LNCaP clone FGC (cell line): ENCODE measurements at places on chromosomes 7 and 10.
A peak's percentile ranks its signal among the peaks of the same experiment; 100 is the strongest.

DNA sequence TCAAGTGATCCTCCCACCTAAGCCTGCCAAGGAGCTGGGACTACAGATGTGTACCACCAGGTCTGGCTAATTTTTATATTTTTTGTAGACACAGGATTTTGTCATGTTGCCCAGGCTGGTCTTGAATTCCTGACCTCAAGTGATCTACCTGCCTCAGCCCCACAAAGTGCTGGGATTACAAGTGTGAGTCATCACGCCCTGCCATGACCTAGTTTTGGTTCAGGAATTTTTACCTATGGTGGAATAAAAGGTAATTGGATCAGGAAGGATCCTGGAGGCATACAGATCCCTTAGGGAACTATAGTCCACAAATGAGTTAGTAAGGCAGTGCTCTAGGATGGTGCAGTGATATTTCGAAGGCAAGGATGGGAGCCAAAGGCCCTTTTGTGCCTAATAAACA is 717.9 kb downstream of the PHTF2 start:
- DNase-seq, result no peak

DNA sequence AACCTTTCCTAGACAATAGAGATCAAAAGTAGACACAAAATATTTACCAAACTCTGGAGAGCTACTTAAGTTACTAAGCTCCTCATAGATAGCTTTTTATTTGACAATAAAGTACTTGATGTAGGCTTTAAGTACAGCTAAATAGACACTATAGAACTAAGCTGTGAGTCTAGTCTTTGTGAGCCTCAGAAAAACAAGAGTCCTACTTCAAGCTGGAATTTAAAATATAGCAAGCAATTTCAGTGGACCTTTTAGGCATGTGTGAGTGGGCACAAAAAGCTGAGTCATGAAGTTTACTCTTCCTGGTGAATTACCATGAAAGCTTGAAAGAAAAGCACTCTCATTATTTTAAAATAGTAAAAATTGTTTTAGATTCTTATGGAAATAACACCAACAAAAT is 76.1 kb downstream of the ADD3 start:
- DNase-seq, result peak; percentile 44

GRCh38 chr7:119879835-119880234 is 393.1 kb upstream of the KCND2 start:
- no peak for DNase-seq

DNA sequence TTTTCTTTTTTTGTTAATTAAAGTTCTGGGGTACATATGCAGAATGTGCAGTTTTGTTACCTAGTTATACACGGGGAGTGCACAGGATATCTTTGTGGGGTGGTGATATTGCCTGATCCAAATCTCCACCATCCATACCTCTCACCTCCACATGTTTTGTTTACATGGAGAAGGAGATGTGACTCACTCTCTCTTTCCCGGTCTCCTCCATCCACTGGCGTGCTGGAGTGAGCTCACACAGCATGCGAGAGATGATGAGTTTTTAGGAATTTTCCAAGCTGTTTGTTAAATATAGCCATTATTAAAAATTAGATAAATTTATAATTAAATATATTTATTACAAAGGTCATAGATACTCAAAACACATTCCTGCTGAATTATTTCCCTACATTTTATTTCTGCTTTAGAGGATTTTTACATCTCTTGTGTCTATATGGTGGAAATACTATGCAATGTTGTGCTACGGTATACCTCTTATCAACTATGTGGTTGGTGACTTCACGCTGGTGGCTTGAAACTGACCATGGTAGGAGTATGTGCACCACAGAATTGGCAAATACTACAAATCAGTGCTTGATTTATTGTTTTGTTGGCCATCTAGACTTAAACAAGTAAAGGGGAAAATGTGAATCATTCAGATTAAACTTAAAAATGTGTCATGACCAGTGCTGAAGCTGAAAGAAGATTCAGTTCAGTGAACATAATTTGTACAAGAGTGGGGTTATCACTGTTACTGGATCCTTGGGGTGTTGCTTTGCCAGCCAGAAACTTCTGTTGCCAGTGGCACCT is 107.9 kb upstream of the FAM180A start:
- no peak for DNase-seq

DNA sequence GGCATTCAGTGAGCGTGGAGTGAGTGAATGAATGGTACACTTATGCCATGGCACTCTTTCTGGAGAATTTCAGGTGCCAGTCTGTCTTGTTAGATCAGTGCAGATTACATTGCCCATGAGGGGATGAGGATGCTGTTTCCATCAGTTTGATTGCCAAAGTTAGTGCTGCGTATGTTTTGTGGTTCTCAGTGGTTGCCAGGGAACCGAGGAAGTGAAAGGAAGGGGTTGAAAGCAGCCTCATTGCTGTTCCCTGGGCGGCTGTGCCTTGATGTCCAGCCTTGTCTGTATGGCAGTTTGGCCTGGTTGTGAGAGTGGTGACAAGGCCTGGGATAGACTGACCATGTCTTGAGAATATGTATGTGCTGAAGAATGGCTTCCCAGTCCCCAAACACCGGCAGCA is 30.2 kb downstream of the WBP1L start:
- DNase-seq, result no peak

DNA sequence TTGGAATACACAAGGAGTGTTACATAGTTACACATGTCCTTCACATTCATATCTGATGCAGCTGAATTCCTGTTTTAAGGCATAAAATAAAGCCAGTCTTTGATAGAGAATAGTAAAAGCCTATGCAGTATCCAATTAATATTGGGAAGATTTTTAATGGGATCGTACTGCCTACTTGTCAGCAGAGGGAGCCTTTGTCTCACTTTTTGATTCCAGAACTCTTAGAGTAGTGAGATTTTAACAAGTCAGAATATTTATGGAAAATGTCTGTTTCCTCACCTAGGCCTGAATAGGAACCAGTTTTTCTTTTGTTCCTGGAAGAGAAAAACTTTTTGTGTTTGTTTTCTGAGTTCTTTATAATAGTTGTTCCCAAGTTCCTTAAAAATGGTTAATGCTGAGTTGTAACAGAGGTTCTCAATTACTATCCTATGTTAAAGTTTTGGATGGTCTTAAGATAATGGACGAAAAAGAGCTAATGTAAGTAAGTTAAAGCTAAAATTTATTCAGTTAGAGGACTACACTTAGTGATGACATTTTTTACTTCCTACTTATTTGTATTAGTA is 114.0 kb downstream of the BBS9 start:
- peak; percentile 22 for DNase-seq
